M059J (cell line): ENCODE measurements at places on chromosomes 7 and 10. TPM values are rescaled to one million over a fixed set of nuclear protein-coding genes. Genes with fewer than 3 reads are reported as not detected.

DNA sequence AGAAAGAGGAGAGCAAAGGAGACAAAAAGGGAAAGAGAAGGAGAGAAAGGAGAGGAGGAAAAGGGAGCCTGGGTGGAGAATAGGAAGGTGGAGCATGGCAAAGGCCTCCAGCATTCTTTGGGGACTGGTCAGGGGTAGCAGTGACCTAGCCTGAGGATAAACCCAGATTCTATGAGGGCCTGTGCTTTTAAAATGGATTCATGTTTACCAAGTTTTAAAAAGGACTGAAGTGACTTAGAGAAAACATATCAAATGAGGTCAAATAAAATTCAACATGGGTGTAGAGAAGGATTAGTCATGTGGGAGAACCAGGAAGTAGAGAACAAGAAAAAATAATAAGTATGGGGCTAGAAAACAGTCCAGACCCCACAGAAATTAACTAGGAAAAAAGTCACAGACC, 20.7 kb downstream of the CREB3L2 start:
- DNase-seq, result peak; percentile 77

The ELFN1 gene
- not detected in 2 replicates for total RNA-seq

GRCh38 chr10:34262985-34263384, 552.1 kb downstream of the PARD3 start:
- DNase-seq, result no peak

GRCh38 chr7:45598886-45599520, 24.8 kb downstream of the ADCY1 start:
- no peak for DNase-seq

The SSC4D gene
- total RNA-seq, result 0.39 and 0.44 TPM in 2 replicates

GRCh38 chr10:132732518-132732917, 53.4 kb downstream of the NKX6-2 start:
- no peak for DNase-seq

The CLDN12 gene
- 37.6 and 72.8 TPM in 2 replicates for total RNA-seq

GRCh38 chr10:113695691-113696090, 16.0 kb downstream of the CASP7 start:
- DNase-seq, result no peak

The MSMB gene
- not detected in 2 replicates for total RNA-seq

DNA sequence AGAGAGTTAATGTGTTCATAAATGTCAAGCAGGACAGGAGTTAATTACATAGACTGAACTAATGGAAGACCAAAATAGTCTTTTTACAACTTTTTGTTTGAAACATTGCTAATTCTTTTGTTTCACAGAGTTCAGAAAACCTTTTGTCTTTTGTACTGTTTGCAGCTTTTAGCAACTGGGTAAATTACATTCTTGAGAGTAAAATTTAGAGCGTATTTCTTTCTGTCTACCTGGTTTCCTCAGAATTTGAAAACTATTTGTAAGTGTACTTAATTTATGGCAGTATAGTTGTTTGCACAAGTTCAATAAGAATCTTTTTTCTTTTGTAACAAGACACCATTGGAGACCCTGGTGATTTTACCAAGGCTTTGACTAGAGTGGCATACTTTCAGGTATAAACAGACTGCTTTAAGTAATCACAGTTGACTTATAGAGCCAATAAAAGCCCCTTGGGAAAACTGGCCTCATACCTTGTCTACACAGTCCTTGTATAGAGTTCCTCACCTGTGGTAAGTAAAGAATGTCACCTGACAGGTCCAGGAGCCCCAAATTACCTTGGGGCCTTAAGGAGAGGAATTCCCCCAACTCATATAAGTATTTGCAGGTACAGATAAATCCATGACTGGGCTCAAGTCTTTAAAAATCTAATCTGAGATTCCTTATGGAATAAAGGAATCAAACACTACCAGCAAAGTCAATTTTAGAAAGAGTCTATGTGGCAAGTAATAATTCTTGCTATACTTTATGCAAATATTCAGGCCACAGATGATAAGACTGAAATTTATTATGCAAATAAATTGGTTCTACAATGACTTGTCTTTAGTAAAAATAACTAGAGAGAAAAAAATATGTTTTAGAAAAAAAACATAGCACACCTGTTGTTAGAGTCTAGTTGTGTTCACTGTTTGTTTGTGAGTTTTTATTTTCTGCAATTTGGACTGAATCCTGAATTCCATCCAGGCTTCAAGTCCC, 23.6 kb upstream of the CREB3L2 start:
- DNase-seq, result no peak

- DNase-seq, result no peak
Observed at GRCh38 chr7:46195934-46196333, 274.9 kb upstream of the IGFBP3 start.

- DNase-seq, result peak; percentile 40
Observed at GRCh38 chr7:71645836-71646235, 513.9 kb downstream of the GALNT17 start.

- peak; percentile 83 for DNase-seq
Observed at GRCh38 chr7:130901209-130901783, 167.3 kb upstream of the KLF14 start.

- peak; percentile 99 for DNase-seq
Observed at GRCh38 chr7:151754142-151754590, 122.7 kb downstream of the PRKAG2 start.

GRCh38 chr7:133478591-133479135, 225.8 kb downstream of the EXOC4 start:
- DNase-seq, result no peak

DNA sequence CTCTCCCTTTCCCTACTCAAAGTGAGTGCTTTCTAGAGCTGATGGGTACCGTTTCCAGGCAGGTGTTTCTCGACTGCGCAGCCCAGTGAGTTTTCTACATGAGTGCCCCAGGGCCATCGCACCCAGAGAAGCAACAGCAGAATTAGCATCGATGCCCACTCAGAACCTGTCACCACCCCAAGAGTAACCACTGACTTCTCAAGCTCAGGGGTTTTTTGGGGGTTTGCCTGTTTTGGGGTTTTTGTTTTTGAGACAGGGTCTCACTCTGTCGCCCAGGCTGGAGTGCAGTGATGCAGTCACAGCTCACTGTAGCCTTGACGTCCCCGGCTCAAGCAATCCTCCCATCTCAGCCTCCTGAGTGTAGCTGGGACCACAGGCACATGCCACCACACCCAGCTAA, 25.7 kb downstream of the SNX8 start:
- no peak for DNase-seq

DNA sequence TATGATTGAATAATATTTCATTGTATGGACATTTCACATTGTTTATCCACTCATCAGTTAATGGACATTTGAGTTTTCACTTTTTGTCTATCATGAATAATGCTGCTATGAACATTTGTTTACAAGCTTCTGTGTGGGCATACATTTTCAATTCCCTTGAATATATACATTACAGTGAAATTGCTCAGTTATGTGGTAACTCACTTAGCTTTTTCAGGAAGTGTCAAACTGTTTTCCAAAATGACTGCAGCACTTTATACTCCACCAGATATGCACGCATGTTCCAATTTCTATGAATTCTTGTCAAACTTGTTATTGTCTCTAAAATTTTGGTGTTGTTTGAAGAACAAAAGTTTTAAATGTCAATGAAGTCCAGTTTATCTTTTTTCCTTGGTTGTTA, 401.2 kb downstream of the THSD7A start:
- no peak for DNase-seq

The EFCAB10 gene
- total RNA-seq, result 0.39 TPM in 1 of 2 replicates, not detected in the other

The RPEL1 gene
- 0.12 TPM in 1 of 2 replicates, not detected in the other for total RNA-seq

DNA sequence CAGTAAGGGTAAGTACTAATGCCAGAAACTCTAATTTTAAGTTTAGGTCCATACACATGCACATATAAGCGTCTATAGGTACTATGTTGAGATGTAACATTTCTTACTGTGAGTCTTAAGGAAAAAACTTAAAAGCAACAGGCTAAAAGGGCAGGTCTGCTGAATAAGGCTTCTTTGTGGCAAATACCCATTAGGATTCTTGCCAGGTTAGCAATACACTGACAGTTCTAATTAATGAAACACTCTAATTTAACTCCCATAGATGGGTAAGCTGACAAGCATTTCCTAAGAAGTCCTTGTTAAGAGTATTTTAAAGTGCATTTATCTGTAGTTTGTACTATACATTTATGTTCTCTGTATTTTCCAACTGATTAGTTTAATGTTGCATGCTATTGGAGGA, 14.0 kb downstream of the SCRN1 start:
- DNase-seq, result no peak

The CDK1 gene
- 151 and 191 TPM in 2 replicates for total RNA-seq

GRCh38 chr7:121355574-121355973, 26.8 kb downstream of the WNT16 start:
- no peak for DNase-seq

DNA sequence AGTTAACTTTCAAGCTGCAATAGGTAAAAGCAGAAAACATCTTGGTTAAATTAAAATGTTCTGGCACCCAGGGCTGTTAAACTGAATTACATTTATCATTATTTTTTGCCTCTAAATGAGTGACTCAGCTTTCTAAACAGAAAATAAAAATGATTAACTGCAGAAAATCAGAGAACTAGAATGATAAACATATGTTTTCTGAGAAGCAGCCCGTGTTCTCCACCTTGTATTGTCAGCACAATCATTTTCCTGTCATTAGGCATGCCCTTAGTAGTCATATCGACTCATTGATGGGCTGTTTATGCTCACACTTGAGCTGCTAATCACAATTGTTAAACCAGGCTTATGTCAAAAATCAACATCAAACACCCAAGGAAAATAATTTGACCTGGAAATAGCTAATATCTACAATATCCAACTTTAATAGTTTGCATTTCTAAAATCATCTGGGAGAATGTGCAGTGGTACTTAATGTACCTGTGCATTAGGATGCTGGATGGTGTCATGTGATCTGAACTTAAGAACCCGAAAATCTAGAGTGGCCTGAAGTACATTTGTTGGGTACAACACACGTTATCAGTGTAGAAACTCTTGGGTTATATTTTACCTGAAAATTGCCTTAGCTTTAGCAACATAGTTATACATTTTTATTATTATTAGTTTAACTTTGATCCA, 2.3 kb downstream of the MDFIC start:
- no peak for DNase-seq

GRCh38 chr10:80870282-80870681, 332.6 kb downstream of the SH2D4B start:
- no peak for DNase-seq

The GIMAP7 gene
- not detected in 2 replicates for total RNA-seq

The STEAP1B gene
- 1.2 and 3.1 TPM in 2 replicates for total RNA-seq

DNA sequence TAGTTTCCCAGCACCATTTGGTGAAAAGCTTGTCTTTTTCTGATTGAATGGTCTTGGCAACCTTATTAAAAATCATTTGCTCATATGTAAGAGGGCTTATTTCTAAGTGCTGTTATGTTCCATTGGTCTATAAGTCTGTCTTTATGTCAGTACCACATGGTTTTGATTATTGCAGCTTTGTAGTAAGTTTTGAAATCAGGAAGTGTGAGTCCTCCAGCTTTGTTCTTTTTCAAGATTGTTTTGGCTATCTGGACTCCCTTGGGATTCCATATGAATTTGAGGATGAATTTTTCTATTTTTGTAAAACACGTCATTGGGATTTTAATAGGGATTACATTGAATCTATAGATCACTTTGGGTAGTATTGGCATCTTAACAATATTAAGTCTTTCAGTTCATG, 5.4 kb downstream of the KIF11 start:
- no peak for DNase-seq

GRCh38 chr10:84194424-84195043, at the start of gene CDHR1:
Gene CDHR1, plus strand, starts transcription at chr10:84194537. Its CDS starts 224 bp downstream, at chr10:84194761.
- DNase-seq, result no peak

The OR9A2 gene
- not detected in 2 replicates for total RNA-seq

The GIMAP5 gene
- not detected in 2 replicates for total RNA-seq

- no peak for DNase-seq
Observed at GRCh38 chr7:922334-923107, 32.0 kb downstream of the ADAP1 start.

- no peak for DNase-seq
Observed at GRCh38 chr7:42263971-42264370, 27.0 kb upstream of the GLI3 start.

GRCh38 chr7:105691082-105691679, 109.9 kb upstream of the EFCAB10 start:
- DNase-seq, result peak; percentile 71

- no peak for DNase-seq
Observed at GRCh38 chr7:106045586-106045985, 66.5 kb downstream of the SYPL1 start.

DNA sequence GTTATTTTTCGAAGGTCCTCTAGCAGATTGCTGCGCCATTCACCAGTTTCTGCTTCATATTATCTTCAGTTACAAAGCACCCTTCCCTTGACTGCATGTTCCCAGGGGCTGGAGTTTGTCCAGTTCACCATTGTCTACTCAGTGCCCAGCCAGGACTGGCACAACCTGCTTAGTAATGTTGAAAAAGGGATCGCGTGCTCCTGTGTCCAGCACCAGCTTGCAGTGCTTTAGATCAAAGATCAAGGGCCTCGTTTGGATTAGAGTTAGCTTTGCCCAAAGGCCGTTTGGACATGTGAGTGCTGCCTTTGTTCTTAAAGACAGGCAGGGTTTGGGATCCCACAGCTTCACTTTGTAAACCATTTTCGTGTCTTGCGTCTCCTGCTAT, 867 bp downstream of the ATP6V0E2 start:
- no peak for DNase-seq

GRCh38 chr7:53993224-53993623, 549.0 kb upstream of the VSTM2A start:
- DNase-seq, result no peak

DNA sequence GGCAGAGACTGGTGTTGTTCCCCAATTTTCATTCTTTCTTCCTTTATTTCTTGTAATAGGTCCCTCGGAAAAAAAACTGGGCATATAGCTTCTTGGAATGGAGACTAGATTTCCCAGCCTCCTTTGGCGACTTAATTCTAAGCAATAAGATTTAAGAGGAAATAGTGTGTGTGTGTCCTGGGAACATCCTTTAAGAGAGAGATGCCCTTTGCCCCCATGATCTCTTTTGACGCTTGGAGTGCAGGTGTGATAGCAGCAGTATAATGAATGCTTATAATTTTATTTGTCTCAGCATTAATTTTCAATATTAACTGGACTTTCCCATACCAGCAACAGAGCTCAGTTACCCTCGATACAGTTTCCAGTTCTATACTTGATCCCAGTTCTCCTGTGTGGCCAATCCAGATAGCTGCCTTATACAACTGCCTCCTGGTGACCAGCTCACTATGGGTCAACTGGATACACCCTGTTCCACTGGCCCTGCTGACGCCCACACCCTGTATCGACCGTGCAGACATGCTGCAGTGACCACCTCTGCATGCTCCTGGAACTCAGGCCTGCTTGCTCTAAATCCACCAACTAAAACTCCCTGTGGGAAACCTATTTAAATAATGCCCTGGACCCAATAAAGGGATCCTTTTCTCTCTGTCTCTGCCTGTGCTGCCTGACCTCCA, 13.9 kb downstream of the TMEM176A start:
- no peak for DNase-seq

- DNase-seq, result peak; percentile 98
Observed at GRCh38 chr7:47361746-47362215, 220.1 kb downstream of the TNS3 start.

DNA sequence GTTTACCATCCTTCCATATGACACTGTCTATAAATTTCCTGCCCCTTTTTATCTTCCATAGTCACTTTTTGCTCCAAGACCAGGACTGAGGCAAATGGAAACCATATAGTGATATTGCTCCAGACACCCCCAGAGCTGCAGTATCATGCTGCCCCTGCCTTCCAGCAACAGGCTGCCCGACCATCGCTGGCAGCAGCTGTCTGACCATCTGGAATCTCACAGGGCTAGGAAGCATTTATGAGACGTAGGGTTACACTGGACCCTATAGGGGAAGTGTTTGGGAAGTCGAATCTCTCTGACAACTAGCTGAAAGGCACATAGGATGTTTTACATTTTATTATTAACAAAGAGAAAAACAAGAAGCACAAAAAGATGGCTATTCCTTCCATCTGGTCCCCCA, 19.4 kb downstream of the ENO4 start:
- DNase-seq, result no peak

The FOXK1 gene
- total RNA-seq, result 6.6 and 11.6 TPM in 2 replicates

The AKR1C8 gene
- total RNA-seq, result not detected in 2 replicates

- DNase-seq, result no peak
Observed at GRCh38 chr10:119340893-119341458, 133.6 kb downstream of the GRK5 start.
